Endothelial cell (in vitro differentiated cells): ENCODE measurements at places on chromosomes 1 and 21.
A peak's percentile ranks its signal among the peaks of the same experiment; 100 is the strongest.

GRCh38 chr1:22344851-22345560 lies 106.6 kb upstream of the ZBTB40 start:
- DNase-seq: no peak

- no peak for DNase-seq
Observed at GRCh38 chr1:187229496-187229895, 400.7 kb downstream of the PLA2G4A start.

DNA sequence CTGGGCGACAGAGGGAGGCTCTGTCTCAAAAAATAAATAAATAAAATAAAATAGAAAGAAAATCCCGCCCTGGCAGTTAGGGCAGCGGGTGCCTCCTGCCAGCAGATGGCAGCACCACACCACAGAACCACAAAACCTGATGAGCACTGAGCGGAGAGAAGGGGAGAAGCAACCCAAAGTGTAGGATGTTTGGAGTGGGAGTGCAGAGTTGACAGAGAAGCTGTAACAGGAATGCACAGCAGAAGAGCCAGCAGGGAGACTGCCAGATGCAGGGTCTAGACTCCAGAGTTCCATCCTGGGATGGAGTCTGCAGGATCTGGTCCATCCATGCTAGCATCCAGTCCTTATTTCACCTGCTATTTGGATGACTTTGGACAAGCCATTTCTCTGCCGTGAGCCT lies 29.7 kb upstream of the KIRREL1 start:
- DNase-seq: peak; percentile 79

DNA sequence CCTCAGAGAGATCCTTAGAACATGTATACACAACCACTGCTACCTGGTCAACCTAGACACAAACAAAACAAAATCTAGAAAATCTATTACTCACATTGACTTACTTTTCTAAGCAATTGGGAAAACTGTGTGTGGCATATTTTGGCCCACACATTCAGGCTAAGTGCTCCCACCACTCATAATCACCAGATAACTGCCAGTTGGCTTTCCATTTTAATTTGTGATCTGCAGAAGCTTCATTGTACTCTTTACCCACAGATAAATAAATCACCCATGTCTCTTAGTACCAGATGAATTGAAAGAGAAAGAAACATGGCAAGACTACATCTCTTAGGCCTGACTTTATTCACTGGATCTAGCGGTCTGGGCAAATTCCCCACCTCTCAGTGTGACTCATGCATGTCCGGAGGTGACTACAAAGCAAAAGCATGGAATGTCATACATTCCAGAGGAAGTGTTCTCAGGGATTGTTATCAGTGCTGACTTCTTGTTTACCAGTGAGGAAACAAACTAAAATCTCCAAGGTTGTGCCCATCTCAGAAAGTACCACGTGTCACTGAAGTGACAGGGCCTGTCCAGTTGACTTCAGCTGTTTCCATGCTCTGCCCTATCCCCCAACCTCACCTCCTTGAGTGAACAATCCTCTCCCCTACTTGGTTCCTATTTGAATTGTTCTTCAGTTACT lies 52.4 kb upstream of the BCL10 start:
- peak; percentile 38 for DNase-seq

GRCh38 chr1:191085121-191085520 lies 607.5 kb upstream of the BRINP3 start:
- DNase-seq: no peak

- DNase-seq: no peak
Observed at GRCh38 chr21:46023555-46023954, 42.0 kb downstream of the COL6A1 start.

DNA sequence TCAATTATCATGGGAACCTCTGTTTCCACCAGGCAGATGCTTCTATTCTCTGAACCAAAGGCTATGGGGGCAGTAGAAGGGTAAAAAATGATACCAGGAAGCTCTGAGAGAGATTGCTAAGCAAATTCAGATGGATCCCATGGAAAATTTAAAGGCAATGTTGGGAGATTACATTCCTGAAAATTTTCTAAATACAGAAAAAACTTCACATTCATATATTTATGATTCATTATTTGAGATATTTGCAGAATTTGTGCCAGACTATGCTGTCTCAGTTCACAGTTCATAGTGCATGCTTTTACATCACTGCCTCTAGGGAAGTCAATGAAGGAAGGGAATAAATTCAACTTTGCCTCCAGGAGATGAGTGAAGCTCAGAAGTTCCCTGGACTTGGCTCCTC lies 57.5 kb downstream of the KCNT2 start:
- DNase-seq: no peak

GRCh38 chr21:45528981-45529784 lies 13.1 kb downstream of the SLC19A1 start:
- no peak for DNase-seq

GRCh38 chr1:227424159-227424680 lies 105.9 kb upstream of the CDC42BPA start:
- no peak for DNase-seq

DNA sequence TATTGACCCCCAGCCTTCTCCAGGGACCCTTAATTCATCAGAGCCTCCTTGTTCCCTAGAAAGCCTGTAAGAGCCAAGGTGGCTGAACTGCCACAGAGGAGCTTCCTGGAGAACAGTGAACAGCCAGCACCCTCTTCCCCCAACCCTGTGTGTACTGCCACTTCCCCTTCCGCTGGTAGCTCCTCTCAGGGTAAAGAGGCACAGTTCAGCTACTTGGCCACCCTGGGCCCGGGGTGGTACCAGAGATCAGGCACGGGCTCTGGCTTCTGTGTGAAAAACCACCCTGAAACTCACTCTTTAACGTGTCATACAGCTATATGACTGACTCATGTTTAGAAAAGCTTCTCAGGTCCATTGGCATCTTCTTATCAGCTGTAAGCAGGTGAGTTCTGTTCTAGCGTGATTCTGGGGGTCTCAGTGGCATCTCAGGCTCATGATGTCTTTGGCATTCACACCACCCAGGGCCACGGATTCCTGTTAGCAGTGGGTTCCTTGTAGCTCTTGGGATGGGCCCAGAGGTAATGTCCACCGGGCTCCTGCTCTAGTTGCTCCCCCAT lies 22.4 kb downstream of the ARMH1 start:
- no peak for DNase-seq

GRCh38 chr1:2645143-2645542 lies 12.3 kb upstream of the MMEL1 start:
- DNase-seq: no peak
